Fibroblast of skin of right biceps (primary cell): ENCODE measurements at places on chromosomes 2 and 18.

- DNase-seq: no peak
These were observed 148.8 kb upstream of the SALL3 start for GRCh38 chr18:78830826-78831225.

- no peak for DNase-seq
These were observed 130.9 kb downstream of the GLI2 start for GRCh38 chr2:120866483-120867140.

DNA sequence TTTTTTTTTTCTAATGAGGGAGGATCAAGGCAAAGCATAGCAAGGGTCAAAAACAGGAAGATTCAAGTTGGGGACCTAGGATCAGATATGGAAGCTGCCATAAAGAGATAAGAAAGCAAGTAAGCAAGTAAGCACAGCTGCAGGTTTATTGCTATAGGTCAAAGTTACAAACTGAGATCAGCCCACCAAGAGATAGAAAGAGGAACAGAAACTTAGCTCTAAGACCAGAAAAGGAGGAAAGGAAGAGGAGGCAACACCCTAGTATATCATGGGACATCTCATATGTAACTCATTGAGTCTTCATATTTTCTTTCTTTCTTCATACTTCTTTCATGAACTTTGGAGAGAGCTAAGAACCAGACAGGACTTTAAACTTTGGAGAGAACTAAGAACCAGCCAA lies 295.9 kb upstream of the CRIM1 start:
- DNase-seq: no peak

- DNase-seq: no peak
These were observed 55.3 kb upstream of the TMEM163 start for GRCh38 chr2:134773759-134774742.

DNA sequence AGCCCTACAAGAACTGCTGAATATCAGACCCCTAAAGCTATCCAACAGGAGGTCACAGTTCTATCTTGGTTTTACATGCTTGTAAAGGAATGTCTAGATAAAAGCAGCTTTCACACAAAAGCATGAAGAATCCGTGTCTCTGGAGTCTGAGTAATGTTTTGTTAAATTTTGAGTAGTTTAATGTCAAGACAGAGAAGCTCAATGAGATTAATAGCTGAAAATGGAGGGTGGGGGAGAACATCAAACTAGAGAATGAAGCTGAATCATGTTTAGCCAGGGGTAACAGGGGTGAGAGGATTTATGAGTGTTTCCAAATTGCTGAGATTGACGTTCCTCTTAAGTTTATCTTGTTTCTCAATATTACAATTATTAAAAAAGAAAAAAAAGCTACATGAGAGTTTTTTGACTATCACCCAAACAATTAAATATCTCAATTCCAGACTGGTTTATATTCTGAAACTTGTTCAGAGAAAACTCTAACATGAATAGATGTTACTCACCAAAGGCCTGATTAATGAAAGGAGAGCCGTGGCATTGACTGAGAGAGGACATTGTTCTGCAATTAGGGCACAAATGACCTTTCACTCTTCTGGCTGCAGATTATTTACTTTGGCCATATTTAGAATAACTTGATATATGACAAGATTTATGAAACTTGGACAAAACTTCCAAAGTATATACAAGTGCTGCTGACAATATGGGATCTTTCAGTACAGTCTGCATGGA lies 266.4 kb upstream of the ETAA1 start:
- peak; percentile 34 for DNase-seq

DNA sequence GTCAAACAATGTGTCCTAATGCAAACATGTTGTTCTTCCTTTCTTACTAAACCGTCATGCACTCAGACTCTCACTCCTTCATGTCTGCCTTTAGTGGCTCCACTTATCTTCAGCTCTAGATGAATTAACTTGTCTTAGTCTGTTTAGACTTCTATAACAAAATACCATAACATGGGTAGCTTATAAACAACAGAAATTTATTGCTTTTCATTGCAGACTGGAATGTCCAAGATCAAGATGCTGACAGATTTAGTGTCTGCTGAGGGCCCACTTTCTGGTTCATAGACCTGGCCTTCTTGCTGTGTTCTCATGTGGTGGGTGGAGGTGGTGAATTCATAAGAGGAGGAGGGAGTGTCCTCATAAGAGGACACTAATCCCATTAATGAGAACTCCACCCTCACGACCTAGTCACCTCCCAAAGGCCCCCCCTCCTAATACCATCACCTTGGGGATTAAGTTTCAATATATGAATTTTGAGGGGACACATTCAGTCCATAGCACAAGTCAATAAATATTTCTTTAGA lies 32.3 kb downstream of the RALBP1 start:
- no peak for DNase-seq

DNA sequence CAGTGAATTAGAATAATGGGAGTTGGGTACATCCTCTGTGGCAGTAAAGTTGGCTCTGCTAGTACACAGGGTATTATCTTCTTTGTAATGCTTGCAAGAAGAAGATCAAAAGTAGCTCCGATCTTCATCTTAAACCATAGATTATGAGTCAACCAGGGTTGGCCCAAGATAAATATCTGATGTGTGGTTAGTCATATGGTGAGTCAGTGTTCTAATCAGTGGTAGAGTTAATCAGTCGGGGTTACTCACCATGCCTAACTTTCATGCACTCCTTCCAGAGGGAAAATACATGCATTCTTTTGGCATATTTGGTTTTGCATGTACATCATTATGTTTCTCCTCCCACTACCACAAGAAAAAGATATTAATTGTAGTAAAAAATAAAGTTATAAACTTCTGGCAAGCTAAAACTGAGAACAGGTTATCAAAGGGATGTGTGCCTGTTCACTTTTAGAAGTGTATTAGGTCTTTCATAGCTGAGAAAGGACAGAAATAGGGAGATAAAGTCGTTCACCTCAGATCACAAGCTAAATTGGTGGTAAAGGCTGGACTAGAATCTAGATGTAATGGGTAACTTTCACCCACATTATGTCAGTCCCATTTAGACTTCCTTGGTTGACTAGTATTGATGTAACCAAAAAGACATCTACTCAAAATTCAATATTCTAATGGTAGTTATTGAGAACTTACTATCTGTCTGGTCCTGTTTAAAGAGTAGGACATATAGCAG lies 684.4 kb downstream of the IRS1 start:
- DNase-seq: peak; percentile 99

DNA sequence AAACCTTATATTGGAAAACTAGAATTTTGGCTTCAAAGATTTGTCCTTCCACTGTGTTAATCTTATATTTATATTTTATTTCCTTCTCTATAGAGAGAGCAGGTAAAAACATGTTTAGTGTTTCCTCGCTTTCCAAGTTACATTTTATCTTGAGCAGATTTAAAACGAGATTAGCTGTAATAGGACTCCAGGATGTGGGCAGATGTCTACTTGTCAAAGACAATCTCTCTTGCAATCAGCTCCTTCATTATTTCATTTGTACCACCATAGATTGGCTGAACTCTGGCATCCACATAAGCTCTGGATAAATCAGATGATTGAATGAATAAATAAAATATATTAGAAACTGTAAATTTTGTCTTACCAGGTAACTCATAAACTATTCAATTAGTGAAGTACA lies 17.5 kb upstream of the KANSL1L start:
- no peak for DNase-seq

DNA sequence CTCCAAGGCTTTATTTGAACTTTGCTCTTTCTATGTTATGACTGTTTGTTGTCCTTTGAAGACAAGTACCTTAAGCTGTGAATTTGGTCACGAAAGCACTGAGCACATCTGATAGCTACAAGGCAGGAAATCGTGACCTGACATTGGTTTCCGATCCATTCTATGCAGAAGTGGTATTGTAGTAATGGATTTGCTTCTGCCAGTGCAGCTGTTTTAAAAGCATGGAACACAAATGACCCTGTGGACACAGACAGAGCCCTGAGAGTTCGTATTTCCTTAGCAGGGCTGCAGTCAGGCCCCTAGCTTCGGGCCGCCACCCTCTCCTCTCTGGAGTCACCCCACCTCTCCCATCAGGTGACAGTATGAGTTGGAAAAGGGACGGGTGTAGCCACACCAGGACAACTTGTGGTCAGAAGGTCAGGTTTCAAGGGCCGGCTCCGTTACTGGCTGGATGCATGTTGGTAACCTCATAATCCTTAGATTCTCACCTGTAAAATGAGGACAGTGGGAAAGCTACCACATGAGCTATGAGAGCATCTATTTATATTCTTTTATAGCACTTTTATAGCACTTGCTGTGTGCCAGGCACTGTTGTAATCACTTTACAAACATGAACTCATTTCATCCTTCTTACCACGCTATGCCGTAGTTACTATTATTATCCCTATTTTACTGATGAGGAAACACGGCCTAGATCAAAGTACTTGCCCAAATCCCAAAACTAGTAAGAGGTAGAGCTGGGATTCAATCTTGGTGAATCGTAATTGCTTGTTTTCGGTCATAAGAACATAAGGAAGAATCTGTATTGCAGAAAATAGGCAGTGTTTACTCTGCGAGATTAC lies 70.2 kb downstream of the SPATS2L start:
- DNase-seq: no peak

GRCh38 chr2:25310965-25311864 lies 30.5 kb downstream of the DNMT3A start:
- DNase-seq: no peak

- DNase-seq: no peak
These were observed 88.3 kb downstream of the NFATC1 start for GRCh38 chr18:79483971-79484491.

GRCh38 chr18:39624961-39625360 lies 2059.4 kb upstream of the CELF4 start:
- DNase-seq: peak; percentile 65

DNA sequence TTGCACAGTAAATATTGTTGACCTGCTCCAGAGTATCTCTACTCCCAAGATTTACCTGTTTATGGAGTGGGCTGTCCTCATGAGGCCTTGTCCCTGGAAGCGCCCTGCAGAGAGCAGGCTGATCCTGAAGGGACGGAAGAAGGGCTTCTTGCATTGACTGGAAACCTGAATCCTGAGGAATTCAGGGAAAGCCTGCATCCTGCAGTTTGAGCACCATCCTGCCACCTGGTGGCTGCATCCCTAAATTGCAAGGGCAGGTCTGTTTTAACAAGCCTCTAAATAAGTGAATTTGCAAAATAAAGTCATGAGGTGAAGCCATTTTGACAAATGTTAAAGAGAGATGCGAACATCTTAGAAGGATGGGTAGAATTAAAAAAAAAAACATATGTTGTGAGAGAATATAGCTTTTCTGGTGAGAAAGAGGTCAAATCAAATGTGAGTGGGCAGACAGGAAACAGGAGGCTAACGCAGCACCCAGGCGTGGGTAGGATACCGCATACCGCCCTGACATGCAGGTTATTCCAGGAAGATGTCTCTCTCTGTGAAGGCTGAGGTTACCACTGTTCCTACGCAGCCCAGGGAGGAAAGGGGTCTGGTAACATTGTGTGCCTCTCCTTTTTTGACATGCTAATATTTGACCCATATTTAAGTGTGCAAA lies 754.9 kb downstream of the RNF144A start:
- peak; percentile 54 for DNase-seq

DNA sequence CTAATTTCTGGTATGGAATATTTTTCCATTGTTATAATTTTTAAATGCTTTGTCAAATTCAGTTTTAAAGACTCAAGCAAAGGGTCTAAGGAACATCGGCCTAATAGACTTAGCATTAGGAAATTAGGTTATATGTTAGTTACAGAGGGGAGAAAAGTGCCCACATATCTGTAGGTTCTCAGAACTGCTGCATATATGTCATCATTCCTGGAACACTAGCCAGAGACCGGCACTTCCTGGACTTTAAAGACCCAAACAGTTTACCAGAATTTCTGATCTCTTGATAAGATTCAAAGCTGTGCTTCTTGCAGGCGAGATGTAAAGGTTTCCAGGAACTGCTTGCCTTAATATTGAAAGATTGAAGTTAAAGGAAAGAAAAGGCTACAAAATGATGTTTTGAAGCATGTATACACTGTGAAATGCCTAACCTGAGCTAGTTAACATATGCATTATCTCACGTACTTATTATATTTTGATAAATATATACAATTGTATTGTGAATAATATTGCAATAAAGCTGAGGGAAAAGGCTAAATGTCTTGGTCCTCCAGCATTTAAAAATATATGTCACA lies 993.6 kb downstream of the LRP1B start:
- DNase-seq: no peak

DNA sequence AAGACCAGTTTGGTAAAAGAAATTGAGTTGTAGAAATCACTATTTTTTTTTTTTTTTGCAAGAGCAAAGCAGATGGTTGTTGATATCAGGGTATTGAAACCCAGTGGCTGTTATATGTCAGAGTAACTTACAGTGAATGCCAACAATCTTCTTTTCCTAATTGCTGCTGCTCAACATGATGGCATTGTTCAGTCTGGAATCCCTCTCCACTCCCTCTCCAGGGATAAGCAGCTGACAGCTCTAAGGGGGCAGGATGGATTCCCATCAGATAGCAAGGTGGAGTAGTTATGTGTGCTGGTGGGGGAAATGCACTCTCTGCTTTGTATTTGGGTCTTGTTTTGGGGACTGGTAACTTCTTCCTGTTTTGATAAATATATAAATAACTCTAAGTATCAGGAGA lies 200.0 kb downstream of the PIK3C3 start:
- DNase-seq: no peak

DNA sequence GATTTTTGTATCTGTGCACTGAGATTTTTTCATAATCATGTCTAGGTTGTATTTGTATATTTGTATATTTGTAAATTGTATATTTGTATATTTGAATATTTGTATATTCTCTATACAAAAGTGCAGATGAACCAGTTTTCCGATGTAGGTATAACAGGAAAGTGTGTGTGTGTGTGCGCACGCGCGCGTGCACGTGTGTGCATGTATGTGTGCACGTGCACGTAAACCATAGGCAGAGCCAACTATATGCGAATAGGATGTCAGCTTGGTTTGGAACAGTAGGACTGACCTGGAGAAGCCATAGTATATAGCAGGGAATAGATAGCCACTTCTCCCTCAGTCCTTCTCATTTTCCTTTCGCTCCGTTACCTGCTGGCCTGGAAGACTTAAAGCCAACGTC lies 565.8 kb downstream of the XIRP2 start:
- no peak for DNase-seq

DNA sequence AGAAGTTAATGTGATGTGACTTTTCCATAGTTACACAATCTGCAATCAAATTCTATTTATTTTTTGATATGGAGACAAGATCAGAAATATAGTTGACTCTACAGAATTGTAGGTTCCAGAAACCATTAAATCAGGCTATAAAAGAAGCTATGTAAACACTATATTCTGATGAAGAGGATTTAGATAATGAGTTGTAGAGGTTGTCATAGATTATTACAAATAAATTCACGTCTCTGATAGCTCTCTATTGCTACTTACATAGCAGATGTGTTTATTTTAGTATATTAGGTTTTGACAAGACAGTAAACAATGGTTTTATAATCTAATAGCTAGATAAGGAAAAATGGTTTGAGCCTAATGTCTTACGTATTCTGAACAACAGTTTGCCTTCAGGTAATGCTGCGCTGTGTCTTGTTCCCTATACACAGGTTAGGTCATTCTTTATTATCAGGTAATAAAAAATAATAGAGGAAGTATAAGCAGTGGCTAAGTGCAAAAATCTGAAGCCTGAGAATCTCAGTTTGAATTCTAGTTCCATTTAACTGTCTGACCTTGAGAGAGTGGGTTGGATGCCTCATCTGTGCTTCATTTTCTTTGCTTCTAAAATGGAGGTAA lies 93.4 kb downstream of the PPP1R1C start:
- no peak for DNase-seq

GRCh38 chr18:11999429-11999828 lies 18.1 kb downstream of the IMPA2 start:
- no peak for DNase-seq
